ENCODE measurements at places on chromosomes 12 and 14. TPM values are rescaled to one million over a fixed set of nuclear protein-coding genes. Genes with fewer than 3 reads are reported as not detected.

DNA sequence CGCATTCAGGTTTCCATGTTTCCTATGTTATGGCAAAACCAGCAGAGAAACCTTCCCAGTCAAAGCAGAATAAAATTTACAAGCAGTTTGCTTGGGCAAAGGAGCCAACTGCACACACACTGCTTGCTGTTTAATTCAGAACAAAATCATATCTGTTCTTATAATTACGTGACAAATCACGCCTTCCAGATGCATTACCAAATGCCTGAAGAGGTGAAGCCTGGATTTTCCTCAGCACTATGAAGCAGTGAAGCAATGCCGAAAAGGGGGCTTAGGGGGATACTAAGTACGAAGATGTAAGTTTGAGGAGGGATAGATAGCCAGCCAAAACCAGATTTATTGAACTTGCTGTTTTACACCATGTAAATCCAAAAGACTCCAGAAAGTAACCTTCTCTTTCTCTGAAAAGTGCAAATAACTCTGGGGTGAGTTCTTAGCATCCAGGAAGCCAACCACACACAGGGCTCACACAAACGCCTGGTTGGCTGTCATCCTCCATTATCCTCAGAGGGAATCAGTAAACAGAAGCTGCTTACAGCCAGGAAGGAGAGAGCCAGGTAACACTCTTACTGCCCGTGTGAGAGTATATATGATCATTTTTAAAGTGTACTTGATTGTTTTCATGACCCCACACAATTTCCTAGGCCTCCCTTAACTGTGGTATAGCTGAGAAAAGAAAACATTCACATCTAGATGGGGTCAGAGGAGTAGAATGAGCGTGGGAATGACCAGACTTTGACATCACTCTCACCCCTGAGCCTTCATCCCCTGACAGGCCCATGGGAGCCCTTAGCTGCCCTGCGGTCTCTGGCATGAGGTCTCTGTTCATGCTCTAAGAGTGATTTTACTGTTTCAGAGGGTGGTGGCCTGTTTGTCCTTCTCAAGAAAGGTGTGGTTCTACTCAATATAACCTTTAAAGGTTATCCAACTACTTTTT lies 442.5 kb downstream of the EGLN3 start:
- no peak for DNase-seq
- H3K36me3 ChIP-seq: no peaks in the 10 kb centered on the region
- H3K4me1 ChIP-seq: peaks cover 6% of the 10 kb centered on the region
- H3K4me3 ChIP-seq: no peak overlapping the region
- no peak overlapping the region for H3K27ac ChIP-seq
- H3K27me3 ChIP-seq: no peaks in the 10 kb centered on the region

DNA sequence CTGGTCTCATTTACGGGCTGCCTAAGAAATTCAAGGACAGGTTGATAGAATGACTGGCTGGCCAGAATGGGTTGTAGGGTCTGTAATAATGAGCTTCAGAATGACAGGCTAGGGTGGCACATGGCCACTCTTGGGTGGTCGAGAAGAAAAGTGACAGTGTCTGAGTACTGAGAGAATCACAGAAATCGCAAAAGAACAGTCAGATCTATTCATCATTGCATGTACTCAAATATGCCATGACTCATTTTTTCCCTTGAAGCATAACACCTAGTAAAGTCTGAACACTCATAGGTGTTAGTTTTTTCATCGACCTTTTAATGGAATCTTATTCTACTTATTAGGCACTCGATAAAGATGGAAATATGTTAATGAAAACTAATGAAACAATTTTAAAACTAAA lies 37.8 kb upstream of the SEL1L start:
- no peaks in the 10 kb centered on the region for H3K4me1 ChIP-seq
- no peaks in the 10 kb centered on the region for H3K36me3 ChIP-seq
- H3K27ac ChIP-seq: no peak overlapping the region
- no peak overlapping the region for H3K4me3 ChIP-seq
- DNase-seq: no peak

- DNase-seq: no peak
- H3K4me3 ChIP-seq: no peak overlapping the region
- no peak overlapping the region for H3K27ac ChIP-seq
- H3K27me3 ChIP-seq: no peaks in the 10 kb centered on the region
- peaks cover 61% of the 10 kb centered on the region for H3K4me1 ChIP-seq
These were observed 44.9 kb downstream of the CHST11 start for GRCh38 chr12:104501660-104502059.

GRCh38 chr12:26870491-26871419 lies 37.8 kb upstream of the ITPR2 start:
- no peak overlapping the region for H3K4me3 ChIP-seq
- H3K4me1 ChIP-seq: no peaks in the 10 kb centered on the region
- no peak overlapping the region for H3K27ac ChIP-seq
- H3K36me3 ChIP-seq: no peaks in the 10 kb centered on the region
- DNase-seq: no peak

DNA sequence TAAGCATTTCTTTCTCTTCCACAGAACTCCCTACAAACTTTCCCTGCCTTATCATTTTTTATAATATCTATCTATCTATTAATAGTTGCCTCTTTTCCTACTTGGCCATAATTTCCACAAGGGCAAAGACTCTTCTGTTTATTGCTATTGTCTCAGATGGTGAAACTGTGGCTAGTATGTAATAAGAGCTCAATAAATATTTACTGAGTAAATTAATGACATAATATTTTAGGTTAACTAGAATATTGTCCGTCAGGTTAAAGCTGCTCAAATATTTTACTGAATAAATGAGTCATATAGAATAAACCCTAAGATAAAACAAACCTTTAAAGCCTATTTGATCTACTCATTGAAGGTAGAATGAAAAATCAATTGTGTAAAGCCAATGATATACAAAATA lies 240.5 kb downstream of the PPFIA2 start:
- H3K4me1 ChIP-seq: no peaks in the 10 kb centered on the region
- no peak overlapping the region for H3K4me3 ChIP-seq
- DNase-seq: no peak
- H3K27ac ChIP-seq: no peak overlapping the region
- H3K27me3 ChIP-seq: no peaks in the 10 kb centered on the region

DNA sequence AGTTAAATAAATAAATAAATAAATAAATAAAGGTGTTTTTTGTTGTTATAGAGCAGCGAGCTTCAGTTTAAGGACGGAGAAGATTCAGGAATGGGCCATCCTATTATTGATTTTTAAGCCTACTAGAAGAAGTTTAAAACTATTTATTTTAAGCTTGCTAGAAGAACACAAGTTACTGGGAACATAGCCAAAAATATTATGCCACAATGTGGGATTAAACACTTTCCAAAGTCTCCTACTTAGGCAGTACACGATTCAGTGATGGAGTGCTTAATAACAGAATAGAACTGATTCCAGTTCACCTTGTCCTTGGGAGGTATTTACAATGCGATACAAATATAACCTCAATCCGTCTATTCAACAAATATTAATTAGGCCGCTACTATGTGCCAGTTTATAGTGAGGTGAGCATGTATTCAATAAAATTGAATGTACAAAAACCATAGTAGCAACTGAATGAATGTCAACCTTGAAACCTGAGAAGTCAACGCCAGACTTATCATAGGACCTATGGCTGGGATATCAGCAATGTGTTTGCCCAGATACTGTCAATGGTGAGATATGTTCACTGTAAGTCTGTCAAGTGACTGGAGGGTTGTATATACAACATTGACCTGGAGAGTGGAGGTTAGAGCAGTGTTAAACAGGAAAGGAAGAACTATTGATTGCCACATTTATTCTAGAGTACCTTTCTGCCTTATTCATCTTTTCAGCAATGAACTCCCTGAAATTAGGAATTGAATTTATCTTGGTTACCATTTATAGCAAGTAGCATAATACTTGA lies 486.4 kb downstream of the TMTC2 start:
- H3K4me3 ChIP-seq: no peak overlapping the region
- H3K27ac ChIP-seq: no peak overlapping the region
- no peaks in the 10 kb centered on the region for H3K36me3 ChIP-seq
- no peak for DNase-seq

DNA sequence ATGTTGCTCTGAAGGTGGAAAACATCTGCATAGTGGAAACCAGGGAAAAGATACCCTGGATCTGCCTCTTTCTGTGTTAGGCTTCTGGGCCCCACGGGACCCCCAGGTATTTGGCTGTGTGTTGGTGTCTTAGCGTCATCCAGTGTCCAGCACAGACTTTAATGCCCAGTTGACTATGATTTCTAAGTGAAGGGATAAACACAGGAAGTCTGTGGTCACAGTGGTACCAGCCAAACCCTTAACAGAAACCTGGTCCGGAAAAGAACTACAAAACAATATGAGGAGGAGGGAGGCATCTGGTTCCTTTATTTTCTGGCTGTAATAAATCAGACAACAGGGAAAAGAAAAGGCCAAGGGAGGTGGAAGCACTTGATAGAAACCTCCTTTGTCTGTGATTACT lies 56.4 kb downstream of the CMKLR1 start:
- no peak overlapping the region for H3K27ac ChIP-seq
- DNase-seq: no peak
- no peaks in the 10 kb centered on the region for H3K36me3 ChIP-seq
- H3K4me1 ChIP-seq: peaks cover 44% of the 10 kb centered on the region

The SVOP gene
- 0.04 TPM for total RNA-seq

The MMP17 gene
- 67.1 TPM for total RNA-seq

Measured in WTC11 (cell line).